ENCODE measurements at places on chromosomes 1 and 21. TPM values are rescaled to one million over a fixed set of nuclear protein-coding genes. Genes with fewer than 3 reads are reported as not detected.

SLAMF7 gene
- not detected for total RNA-seq

STXBP3 gene
- total RNA-seq = 45.7 TPM

CLIC6 gene
- 0.59 TPM for total RNA-seq

CCDC27 gene
- 0.04 TPM for total RNA-seq

HUNK gene
- total RNA-seq = 3.2 TPM

SYTL1 gene
- total RNA-seq = 6.4 TPM

LAX1 gene
- total RNA-seq = not detected

CLDN14 gene
- total RNA-seq = not detected

BCAN gene
- total RNA-seq = 4.1 TPM

CD34 gene
- not detected for total RNA-seq

MIXL1 gene
- total RNA-seq = 61.1 TPM

- peak; percentile 36 for DNase-seq
Observed at GRCh38 chr1:201379733-201380242, 2.3 kb upstream of the TNNT2 start.

DNA sequence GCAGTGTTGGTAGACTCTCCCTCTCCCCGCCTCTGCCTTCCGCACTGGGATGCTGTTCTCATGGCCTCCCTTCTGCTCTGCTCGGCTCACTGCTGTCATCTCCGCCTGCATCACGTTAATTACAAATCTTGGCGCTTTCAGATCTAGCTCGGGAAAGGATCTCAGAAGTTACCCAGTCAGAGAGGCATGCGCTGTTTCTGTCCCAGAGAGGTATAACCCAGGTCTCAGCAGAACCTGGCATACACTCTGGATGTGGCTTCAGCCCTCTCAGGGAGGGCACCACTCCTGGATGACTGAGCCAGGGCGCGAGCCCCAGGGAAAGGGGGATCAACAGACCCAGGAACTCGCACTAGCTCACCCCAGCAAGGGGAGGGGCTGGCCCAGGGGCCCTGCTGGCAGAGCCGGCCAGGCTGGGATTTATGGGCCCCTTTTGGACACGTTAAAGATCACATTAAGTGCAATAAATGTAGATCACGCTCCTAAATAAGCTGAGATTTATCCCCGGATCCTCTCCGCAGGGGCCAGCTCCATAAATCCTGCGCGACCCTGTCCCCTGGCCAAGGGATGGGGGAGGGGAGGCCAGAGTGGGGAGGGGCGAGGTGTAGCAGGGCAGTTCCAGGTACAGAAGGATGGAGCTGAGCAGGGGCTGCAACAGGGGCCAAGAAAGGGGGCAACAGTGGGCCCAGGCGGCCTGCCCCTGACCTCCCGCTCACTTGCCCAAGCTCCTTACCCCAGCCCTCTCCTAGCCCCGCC, 101.3 kb upstream of the ZBTB40 start:
- DNase-seq = peak; percentile 86

DNA sequence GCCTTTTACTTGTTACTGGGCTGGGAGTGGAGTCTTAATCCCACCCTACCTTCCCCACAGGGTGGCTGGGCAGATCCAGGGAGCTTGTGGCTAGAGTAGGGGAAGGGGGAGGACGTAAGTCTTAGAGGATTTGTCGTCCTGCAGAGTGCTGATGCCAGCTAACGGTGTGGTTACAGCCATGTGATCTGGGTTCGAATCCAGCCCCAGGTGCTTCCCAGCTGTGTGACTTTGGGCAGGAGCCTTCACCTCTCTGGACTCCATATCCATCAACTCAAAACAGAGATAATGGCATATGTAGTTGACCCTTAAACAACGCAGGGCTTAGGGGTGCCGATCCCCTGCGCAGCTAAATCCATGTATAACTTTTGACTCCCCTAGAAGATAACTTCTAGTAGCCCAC, 108.4 kb upstream of the TMEM51 start:
- DNase-seq = no peak

GRCh38 chr1:165674599-165674998, 23.8 kb downstream of the ALDH9A1 start:
- no peak for DNase-seq

DNA sequence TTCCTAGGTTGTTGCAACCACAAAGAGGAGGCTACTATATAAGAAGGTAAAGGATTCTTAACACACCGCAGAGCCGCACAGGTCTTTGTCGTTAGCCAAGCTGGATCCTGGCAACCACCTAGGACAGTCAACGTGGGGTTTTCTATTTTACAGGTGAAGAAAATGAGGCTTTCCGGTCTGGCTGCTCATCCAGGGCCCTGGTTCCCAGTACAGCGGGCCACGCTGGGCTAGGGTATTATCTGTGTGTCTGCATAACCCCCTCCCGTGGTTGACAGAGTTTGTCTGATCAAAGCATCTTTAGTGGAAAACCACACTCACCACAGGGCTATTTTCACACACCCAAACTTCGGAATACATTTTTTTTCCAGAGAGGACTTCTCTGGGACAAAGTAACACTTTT, 39.0 kb upstream of the PDE9A start:
- DNase-seq = no peak

DNA sequence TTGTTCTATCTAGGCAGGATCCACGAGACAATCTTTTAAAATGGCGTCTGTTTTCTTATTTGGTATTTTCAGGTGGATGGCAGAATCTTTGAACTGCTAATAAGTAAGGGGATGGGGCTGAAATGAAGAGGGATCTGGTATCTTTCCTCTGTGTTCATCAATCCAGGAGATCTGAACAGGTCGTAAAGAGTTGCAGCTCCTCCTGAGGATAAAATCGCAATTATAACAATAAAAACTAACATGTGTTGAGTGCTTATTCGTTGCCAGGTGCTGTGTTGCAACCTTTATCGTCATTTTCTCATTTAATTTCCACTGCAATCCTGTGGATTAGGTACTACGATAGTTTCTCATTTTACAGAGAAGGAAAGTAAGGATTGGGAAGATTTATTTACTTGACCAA, 134.6 kb upstream of the DPYD start:
- no peak for DNase-seq

DNA sequence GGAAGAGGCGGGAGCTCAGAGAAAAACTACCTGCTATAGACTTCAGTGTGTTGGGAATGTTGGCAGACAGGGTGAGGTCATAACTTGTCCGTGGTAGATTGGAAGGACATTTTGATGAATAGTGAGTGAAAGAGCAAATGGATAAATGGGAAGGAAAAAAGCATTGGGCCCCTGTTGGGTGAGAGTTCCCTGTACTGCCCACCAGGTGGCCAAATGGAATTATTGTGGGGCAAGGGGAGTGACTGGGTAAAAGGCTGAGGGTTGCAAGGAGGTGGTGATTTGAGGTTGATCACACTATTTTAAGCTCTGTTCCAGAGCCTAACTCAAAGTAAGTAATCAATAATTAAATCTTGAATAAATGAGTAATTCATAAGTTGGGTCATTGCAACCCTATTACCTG, 60.4 kb downstream of the MRPS6 start:
- no peak for DNase-seq

- DNase-seq = no peak
Observed at GRCh38 chr1:112267929-112268328, 128.1 kb upstream of the CTTNBP2NL start.

- no peak for DNase-seq
Observed at GRCh38 chr1:48040154-48040553, 43.0 kb upstream of the TRABD2B start.

- DNase-seq = no peak
Observed at GRCh38 chr1:199290186-199290585, 651.3 kb downstream of the PTPRC start.

DNA sequence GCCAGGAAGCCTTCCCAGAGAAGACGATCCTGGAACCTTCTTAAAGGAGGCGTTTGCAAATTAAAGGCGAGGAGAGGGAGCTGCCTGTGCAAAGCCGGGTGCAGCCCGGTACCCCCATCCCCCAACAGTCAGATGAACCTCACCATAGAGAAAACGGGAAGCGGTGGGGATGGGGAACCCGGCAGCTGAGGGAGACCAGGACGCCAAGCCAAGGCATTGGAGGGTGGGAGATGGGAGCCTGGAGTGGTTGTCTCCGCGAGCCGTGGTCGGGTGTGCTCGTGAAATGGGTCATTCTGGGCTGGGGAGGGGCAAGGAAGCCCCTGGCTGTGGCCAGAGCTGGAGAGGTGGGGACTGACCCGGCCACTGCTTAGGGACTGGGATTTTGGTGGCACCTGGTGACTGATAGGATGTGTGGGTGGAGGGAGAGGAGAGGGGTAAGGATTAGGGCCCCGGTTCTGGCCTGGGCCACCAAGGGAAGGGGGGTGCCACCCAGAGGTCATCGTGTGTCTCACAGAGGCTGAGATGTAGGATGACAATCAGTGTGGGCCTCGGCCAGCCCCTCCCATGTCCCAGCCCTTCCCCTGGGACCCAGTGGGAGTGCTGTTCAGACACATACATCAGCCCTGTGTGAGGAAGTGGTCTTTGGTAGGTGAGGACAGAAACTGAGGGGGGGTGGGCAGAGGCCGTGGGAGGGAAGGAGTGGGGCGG, 676 bp upstream of the PADI2 start:
- DNase-seq = peak; percentile 85

- DNase-seq = no peak
Observed at GRCh38 chr21:35021546-35021945, 27.6 kb downstream of the RUNX1 start.

GRCh38 chr21:41168391-41169257, 664 bp downstream of the BACE2 start:
- DNase-seq = peak; percentile 79

DNA sequence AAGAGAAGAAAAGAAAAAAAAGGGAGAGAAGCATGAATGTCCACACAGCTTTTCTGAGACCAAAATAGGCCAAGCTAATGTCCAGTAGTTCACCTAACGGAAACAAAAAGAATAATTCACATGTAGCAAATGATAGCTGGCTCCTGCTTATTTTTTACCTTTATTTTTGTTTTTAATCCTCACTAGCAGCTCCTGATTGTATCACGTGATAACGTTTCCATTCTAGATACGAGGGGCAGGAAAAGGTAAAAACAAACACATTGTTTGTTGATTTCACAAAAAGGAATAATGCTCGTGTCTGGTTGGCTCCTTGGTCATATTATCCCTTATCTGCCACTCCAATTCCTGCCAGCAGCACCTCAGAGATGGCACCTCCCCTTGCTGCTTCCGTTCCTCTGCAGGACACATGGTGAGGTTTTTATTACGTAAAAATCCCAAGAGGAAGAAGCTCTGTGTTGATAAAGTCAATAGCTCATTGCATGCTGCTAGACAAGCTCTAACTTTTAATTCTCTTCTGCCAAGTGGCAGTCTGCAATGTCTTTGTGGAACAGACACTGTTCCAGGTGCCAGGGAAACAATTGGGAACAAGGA, 201.7 kb downstream of the CRB1 start:
- no peak for DNase-seq

DNA sequence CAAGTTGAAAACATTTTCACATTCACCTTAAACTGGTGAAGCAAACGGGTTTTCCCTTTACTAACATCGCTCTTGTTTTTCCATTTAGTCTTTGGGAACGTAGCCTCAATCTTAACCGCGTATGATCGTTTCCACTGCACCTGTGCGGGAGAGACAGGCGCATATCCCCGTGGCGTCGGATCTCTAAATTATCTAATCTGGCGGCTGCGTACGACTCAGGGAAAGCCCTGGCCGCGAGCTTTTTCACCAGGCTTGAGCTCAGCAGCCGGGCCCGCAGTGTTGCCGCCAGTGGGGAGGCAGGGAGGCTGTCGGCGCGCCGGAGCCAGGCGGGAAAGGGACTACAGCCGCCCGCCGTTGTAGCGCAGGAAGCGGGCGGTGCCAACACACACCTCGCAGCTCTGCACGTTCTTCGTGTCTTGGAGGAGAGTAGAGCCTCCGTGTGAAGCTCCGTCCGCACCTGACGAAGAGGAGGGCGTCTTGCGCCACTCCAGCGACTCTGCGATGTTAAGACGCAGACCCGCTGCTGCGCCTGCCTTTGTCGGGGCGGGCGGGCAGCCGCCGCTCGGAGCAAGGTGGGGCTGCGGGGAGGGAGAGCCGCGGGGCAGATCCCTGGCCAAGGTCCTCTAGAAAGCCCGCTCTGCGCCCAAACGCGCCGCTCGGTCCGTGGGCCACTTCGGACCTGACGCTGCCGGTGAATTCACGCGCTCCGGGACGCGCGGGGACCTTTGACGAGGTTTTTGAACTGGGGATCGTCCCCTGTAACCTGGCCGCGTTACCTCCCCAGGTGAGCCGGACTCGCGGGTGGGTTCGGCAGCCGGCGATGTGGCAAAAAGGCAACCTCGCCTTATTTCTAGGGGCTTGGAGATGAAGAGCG, 18.5 kb upstream of the TBX15 start:
- peak; percentile 82 for DNase-seq

DNA sequence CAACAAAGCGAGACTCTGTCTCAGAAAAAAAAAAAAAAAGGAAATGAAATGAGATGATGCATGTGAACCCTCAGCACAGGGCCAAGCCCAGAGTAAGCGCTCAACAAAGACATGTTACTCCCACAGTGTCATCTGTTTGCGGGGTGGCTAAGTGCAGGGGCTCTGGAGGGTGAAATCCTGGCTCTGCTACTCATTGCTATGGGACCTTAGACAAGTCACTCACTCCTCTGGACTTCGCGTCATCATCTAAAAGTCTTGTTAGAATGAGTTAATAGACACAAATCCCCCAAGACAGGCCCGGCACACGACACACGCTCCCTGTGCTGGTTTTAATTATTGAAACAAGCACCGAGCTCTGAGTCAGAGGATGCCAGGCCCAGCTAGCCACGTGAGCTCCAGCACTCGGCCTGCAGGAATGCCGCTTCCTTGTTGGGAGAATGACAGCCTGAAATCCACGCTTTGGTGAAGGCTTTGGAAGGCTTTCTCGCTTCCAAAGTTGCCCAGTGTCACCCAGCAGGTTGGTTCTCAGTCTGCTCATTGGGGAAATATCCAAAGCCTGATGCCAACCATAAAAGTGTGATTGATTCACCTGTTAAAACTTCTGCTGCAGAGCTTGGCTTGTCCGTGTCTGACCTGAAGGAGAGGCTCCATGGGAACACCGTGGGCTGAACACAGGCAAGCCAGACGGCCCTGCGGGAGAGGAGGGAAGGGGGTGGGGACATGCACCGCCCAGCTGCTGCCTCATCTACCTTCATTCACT, 36.7 kb upstream of the TARDBP start:
- DNase-seq = peak; percentile 57

GRCh38 chr1:199851439-199852140, 175.9 kb upstream of the NR5A2 start:
- DNase-seq = no peak

All from H7 (cell line).